ENCODE measurements at places on chromosomes 6 and 20.

DNA sequence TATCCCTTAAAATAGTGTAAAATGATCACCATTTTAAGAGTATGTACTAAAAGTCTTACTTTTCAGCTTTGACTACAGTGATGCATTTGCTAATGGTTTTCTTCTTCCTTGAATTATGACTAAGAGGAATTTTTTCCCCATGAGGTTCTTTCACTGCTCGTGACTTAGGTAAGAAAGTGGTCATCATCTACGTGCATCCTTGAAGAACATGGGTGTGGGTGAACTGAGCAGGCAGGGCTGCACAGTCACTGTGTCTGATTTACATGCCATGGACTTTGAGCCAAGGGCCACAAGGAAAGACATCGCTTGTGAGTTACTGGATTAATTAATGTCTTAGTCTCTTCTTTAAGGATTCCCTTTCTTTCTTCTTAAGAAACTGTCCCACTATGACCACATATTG lies 33.3 kb downstream of the NQO2 start:
- H3K36me3 ChIP-seq, result no peaks in the 10 kb centered on the region
- H3K27me3 ChIP-seq, result no peaks in the 10 kb centered on the region
- DNase-seq, result no peak
- H3K4me3 ChIP-seq, result no peak overlapping the region
- no peak overlapping the region for H3K27ac ChIP-seq

GRCh38 chr6:105868823-105869460 lies 217.2 kb upstream of the PRDM1 start:
- no peak for DNase-seq
- no peak overlapping the region for H3K4me3 ChIP-seq
- H3K36me3 ChIP-seq, result no peaks in the 10 kb centered on the region
- H3K27ac ChIP-seq, result no peak overlapping the region

GRCh38 chr6:75118925-75119515 lies 86.8 kb downstream of the COL12A1 start:
- no peak overlapping the region for H3K27ac ChIP-seq
- no peaks in the 10 kb centered on the region for H3K27me3 ChIP-seq
- no peaks in the 10 kb centered on the region for H3K36me3 ChIP-seq
- no peaks in the 10 kb centered on the region for H3K4me1 ChIP-seq
- no peak overlapping the region for H3K4me3 ChIP-seq

DNA sequence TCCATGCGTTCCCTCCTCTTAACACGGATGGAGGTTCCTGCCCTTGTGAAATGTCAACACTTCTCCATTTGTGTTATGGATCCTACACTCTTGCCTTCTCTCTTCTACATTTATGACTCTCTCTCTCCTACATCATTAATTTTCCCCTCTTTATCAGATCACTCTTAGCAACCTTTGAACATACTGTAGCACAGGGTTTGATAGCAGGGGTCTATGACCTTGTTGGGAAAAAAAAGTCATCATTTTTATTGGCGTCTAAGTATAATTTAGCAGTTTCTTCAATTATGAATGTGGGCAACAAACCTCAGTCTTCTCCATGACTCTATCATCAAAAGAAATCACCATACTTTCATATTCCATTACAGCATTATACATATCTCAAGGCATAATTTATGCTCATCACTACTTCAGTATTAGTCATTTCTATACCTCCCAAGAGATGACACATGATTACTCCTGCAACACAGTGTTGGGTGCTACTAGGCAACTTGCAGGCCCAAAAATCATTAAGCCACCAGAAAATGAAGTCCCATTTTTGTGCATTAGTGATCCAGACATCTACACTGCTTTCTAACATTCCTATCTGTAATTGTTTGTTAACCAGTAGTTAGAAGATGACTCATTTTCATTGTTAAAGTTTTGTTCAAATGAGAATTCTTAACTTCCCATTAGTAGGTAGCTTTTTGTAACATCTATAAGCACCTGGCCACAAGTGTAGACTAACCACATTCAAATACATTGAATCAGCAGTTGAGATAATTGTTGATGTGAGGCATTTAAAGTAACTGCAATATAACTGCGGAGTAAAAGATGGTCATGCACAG lies 9.5 kb downstream of the CYP39A1 start:
- H3K4me3 ChIP-seq, result no peak overlapping the region
- no peaks in the 10 kb centered on the region for H3K36me3 ChIP-seq
- H3K27ac ChIP-seq, result no peak overlapping the region
- no peaks in the 10 kb centered on the region for H3K27me3 ChIP-seq

GRCh38 chr6:64815718-64816117 lies 891.3 kb downstream of the EYS start:
- H3K27ac ChIP-seq, result no peak overlapping the region
- no peak overlapping the region for H3K4me3 ChIP-seq
- no peak for DNase-seq

DNA sequence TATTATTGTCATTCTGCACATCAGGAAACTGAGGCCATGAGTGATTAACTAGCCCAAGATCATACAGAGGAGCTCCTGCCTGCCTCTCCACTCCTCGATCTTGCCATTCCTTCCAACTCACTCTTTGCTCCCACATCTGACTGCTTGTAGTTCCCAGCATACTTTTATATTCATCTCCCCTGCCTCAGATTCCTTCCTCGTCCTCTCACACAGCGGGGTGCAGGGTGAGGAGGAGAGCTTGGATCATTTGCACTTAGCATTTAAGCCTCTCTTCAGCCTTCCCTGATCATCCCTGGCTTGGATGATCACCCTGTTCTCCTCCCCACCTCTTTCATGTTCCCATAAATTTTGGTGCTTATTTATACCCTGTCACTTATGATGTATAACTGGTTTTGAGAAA lies 515.1 kb upstream of the SOX4 start:
- no peaks in the 10 kb centered on the region for H3K27me3 ChIP-seq
- H3K27ac ChIP-seq, result no peak overlapping the region
- no peak overlapping the region for H3K4me3 ChIP-seq
- DNase-seq, result no peak

DNA sequence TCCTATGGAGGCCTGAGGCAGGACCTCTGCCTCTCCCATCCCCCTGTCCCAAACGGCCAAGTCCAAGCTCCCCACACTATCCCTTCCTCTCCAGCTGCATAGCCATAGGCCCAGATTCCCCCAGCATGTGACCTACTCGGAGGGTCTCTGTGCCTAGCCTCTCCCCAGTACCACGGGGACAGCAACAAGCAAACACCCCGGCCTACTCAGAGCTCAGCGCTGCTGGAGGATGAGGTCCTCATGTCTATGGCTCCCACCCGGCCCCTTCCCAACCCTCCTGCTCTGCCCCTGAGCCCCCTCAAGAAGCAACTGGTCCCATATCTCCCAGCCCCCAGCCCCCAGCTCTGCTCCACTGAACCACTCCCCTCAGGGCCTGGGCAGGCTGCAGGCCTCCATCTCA lies 24.2 kb downstream of the RNASET2 start:
- no peaks in the 10 kb centered on the region for H3K27me3 ChIP-seq
- H3K4me1 ChIP-seq, result no peaks in the 10 kb centered on the region
- H3K36me3 ChIP-seq, result no peaks in the 10 kb centered on the region
- H3K4me3 ChIP-seq, result no peak overlapping the region

DNA sequence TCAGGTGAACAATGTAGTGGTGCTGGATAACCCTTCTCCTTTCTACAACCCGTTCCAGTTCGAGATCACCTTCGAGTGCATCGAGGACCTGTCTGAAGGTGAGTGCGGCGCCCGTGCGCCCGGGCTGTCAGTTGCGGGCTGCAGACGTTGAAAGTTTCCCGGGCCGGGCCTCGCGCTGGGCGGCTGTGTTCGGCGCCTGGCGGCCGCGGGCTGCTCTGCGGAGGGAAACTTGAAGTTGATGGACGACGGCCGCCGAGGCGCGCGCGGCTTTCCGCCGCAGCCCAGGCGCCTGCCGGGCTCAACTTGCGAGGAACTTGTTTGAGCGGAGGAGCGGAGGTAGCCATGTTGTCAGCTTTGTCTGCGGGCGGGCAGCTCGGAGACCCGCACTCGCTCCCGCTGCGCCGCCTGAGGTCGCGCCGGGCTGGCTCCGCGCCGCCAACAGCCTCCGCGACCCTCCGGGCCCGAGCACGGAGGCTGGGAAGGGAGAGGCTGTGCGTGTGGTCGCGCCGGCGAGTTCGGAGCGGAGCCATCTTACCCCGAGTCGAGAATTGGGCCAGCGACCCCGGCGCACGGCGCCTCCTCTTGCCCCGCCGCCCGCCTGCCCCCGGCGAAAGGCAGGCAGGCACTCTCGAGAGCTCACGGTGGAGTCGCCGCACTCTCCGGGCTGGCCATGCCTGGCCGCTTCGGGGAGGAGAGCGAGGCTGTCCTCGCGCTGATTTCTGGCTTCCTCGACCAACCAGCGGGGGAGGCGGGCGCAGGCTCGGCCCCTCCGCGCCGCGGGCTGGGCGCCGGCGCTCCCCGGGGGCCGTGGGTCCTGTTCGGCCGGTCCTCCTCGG lies 691 bp downstream of the ASF1A start:
- no peaks in the 10 kb centered on the region for H3K27me3 ChIP-seq
- peak overlapping the region; percentile 69 for H3K4me3 ChIP-seq

DNA sequence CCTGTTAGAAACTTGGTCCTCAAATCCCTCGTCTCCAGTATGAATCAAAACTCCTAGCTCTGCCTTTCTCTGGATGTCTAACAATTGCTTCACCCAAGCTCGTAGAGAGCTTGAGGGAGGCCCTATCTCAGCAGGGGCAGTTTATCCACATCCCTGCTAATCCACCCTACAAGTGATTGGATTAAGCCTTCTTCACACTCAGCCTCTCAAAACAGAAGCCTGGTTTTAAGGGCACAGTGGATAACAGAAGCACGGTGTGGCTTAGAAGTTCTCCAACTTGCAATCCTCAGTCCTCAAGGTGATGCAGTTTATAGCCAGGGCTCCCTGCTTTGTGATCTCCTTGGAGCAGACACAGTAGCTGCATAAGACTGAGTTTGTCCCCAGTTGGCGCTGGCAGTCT lies 383.9 kb downstream of the KIF16B start:
- no peak overlapping the region for H3K4me3 ChIP-seq
- H3K4me1 ChIP-seq, result no peaks in the 10 kb centered on the region
- no peak overlapping the region for H3K27ac ChIP-seq
- H3K27me3 ChIP-seq, result no peaks in the 10 kb centered on the region

DNA sequence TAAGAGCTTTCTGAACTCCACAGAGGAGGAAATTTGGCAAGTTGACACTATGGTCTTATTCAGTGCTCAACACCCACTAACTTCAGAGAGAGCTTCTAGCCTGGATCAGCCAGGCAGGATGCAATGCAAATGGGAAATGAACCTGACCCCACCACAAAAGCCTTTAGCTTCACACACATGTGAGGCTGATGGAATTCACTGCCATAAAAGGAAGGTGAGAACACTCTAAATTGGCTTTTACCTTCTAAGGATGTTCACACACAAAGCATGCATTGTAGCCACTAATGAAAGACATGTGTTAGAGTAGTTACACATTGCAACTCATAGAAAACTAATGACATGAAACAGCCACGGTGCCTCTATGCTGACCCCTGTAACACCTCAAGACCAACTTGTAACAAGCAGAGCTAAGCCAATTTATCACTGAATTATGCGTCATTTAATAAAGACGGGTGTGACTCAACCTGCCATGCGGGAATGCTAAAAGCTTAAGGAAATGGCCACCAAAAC lies 262.1 kb downstream of the HACE1 start:
- no peak overlapping the region for H3K27ac ChIP-seq
- no peaks in the 10 kb centered on the region for H3K27me3 ChIP-seq
- H3K4me3 ChIP-seq, result no peak overlapping the region
- no peaks in the 10 kb centered on the region for H3K4me1 ChIP-seq
- no peaks in the 10 kb centered on the region for H3K36me3 ChIP-seq

- H3K27me3 ChIP-seq, result no peaks in the 10 kb centered on the region
- no peaks in the 10 kb centered on the region for H3K36me3 ChIP-seq
- DNase-seq, result no peak
- no peak overlapping the region for H3K27ac ChIP-seq
- H3K4me1 ChIP-seq, result no peaks in the 10 kb centered on the region
- H3K4me3 ChIP-seq, result no peak overlapping the region
Measured at GRCh38 chr20:38833154-38833856, 27.8 kb downstream of the PPP1R16B start.

- no peaks in the 10 kb centered on the region for H3K27me3 ChIP-seq
- no peak for DNase-seq
- no peak overlapping the region for H3K4me3 ChIP-seq
- no peaks in the 10 kb centered on the region for H3K36me3 ChIP-seq
- H3K27ac ChIP-seq, result no peak overlapping the region
- no peaks in the 10 kb centered on the region for H3K4me1 ChIP-seq
Measured at GRCh38 chr6:14235653-14236356, 118.2 kb downstream of the CD83 start.

GRCh38 chr20:45890077-45890984 lies 677 bp downstream of the NEURL2 start:
- peaks cover 22% of the 10 kb centered on the region for H3K4me1 ChIP-seq
- no peaks in the 10 kb centered on the region for H3K36me3 ChIP-seq
- H3K4me3 ChIP-seq, result peak overlapping the region; percentile 76
- no peaks in the 10 kb centered on the region for H3K27me3 ChIP-seq
- H3K27ac ChIP-seq, result peak overlapping the region; percentile 98
- peak; percentile 56 for DNase-seq

GRCh38 chr20:54340206-54340605 lies 132.3 kb downstream of the PFDN4 start:
- H3K4me3 ChIP-seq, result no peak overlapping the region

DNA sequence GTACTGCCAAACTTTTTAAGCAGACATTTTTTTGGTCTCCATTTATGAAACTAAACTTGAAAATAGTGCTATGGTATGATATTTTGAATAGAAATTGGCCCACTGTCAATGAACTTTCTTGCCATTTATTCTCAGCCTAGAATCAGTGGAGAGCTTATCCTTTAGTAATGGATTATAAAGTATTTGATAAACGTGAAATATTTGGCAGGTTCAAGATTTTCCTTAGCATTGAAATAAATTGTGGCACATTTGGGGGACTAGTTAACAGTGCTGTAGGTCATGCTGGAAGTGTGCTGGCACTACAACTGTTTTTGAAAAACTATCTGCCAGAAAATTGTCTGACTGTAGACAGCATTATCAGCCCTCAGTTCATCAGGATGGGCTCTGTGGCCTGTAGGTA lies 2.1 kb downstream of the PRSS35 start:
- H3K4me3 ChIP-seq, result no peak overlapping the region
- H3K4me1 ChIP-seq, result peaks cover 16% of the 10 kb centered on the region
- no peak overlapping the region for H3K27ac ChIP-seq
- no peaks in the 10 kb centered on the region for H3K27me3 ChIP-seq
- H3K36me3 ChIP-seq, result no peaks in the 10 kb centered on the region
- no peak for DNase-seq

Measured in gastrocnemius medialis (tissue), 4 donors.